BJ (cell line): ENCODE measurements at places on chromosomes 7 and 10.

GRCh38 chr10:101995451-101996063, 60.4 kb downstream of the ARMH3 start:
- no peak for DNase-seq

DNA sequence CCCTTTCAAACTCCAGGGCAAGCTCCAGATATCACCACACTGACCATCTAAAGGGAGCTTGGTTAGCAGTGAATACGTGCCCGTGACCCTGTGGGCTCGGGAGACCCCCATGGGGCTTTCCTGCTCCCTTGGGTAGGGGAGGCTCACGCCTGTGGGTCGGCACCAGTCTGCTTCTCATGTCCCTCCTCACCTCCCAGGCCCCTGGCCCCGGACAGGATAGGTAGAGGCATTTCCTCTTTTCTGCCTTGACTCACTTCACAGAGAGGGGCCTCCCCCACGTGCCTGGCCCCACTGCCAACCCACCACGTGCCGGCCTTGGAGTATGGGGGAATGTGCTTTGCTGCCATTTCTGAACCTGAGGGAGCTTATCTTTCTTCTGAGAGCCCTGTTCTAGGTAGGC, 131.3 kb upstream of the FAM20C start:
- no peak for DNase-seq

DNA sequence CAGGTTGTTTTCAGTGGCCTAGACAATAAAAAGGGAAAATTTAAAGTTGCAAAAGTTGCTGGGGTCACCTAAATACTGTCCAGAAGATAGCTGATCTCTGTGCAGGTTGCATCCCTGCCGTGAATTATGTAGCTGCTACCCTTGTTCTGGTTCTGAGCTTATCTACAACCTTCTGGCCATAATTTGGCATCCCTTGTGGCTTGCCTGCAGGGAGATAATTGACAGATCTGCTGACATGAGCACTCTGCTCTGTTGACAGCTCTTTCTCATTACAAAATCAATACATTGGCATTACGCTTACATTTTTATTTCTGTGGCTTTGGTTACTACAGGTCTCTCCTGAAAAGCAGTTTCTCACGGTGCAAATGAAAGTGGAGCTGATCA, 29.3 kb upstream of the HECTD2 start:
- DNase-seq, result no peak

- no peak for DNase-seq
These were observed 4.7 kb upstream of the IGF2BP3 start for GRCh38 chr7:23474829-23475575.

DNA sequence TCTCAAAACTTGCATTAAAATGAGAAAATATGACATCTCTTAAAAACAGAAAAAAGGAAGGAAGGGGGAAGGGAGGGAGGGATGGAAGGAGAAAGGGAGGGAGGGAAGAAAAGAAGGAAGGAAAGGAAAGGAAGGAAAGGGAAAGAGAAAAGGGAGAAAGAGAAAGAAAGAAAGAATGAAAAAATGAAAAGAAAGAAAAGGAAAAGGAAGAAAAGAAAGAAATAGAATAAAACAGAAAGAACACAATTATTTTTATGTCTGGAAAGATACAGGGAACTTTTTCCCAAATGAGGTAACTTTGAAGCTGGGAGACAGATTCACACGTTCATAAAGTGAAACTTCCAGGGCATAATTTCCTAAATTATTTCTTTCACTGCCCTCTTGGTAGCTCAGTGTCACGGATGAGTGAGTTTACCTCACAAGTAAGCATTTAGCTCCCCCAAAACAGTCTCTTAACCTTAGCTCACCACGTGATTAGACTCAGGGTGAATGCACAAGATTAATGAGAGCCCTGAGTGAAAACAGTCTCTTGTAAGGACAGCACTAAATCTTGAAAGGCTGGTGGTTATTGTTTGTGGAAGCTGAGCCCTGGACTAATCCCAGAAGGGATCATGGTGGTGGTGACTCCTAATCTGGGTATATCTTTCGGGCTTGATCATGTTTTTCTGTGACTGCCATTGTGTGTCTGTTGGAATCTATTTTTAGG, 74.1 kb upstream of the HDAC9 start:
- no peak for DNase-seq

GRCh38 chr7:51647931-51648351, 331.3 kb upstream of the COBL start:
- no peak for DNase-seq

- no peak for DNase-seq
These were observed 111.8 kb downstream of the VIPR2 start for GRCh38 chr7:159032753-159033472.

GRCh38 chr10:24825551-24825950, 101.9 kb upstream of the ARHGAP21 start:
- peak; percentile 24 for DNase-seq

DNA sequence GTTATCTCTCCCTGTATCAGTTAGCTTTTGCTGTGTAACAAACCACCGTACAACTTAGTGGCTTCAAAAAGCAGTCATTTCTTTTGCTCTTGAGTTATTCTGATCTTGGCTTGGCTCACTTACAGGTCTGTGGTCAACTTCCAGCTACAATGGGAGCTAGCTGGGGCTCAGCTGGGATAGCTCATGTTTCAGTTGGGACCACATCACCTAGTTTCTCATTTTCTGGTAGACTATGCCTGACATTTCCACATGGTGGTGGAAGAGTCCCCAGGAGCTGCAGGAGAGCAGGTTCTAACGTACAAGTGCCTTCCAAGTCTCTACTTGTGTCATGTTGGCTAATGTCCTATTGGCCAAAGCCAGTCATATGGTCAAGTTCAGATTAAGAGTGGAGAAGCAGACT, 25.8 kb upstream of the PIP4K2A start:
- DNase-seq, result no peak

GRCh38 chr10:47401874-47402640, 18.0 kb upstream of the ZNF488 start:
- no peak for DNase-seq

GRCh38 chr10:75405598-75406461, 4.3 kb upstream of the ZNF503 start:
- no peak for DNase-seq

DNA sequence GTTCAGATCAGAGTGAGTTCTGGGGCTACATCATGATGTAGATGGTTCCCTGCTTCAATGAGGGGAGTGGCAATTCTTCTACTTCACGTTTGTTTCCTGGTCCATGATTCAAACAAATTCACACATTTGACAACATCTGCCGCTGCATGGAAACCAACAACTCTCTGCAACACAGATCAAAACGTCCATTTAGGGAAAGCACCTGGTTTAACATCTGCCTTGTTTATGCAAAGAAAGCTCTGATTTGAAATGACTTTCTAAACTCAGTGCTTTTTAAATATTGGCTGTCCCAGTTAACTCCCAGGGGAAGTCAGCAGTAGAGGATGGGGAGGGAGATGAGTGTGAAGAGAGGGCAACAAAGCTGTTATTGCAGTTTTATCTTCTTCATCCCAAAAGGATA, 93.8 kb downstream of the GAD2 start:
- DNase-seq, result no peak

DNA sequence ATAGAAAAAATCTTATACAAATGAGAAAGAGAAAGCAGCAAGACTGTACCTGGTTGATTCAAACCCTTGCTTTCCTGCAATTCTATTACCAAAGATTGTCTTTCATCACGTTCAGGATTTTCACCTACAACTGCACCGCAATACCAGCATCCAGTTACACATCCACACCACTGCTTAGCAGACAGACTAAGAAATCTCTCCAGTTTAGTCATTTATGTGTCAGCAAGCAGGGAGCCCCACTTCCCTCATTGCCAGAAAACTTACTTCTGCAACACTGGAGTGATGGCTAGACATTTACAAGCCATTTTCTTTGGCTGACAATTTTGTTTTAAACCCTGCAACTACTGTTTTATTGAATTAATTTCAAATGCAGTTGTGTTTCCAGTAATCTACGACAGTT, 359.6 kb upstream of the MEOX2 start:
- DNase-seq, result no peak

GRCh38 chr7:30136117-30136731, 1.4 kb downstream of the MTURN start:
- no peak for DNase-seq

DNA sequence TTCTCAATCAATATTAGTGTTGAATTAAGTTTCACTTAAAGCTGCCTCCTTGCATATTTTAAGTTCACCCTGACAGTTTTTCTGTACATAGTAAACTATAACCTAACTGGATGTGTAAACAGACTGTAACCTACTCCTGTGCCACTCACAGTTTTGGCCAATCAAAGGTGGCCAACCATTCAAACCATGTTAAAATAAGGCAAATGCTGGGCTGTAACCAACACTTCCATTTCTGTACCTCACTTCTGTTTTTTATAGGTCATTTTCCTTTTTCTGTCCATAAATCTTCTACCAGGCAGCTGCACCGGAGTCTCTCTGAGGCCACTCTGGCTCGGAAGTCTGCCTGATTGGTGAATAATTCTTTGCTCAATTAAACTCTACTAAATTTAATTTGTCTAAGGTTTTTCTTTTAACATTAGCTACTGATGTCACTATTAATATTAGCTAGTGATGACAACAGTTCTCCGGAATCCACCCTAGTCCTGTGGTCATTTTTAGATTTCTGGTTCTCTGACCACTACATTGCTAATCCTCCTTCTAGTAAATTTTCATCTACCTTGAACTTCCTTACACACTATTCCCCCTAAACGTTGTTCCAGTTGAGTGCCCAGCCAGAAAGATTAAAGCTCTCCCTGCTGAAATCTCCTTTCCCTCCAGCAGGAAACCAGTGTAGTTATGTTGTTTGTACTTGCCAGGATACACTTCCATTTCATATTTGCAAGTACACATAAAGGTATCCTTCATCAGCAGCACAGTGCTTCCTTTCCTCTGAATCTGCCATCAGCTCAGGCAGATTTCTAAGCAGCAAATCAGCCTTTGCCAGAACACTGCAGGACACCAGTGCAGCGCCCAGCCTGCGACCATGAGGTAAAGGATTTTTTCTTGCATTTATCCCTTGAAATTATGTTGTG, 18.6 kb upstream of the IFIT2 start:
- DNase-seq, result no peak

GRCh38 chr10:32946108-32946507, 11.9 kb downstream of the ITGB1 start:
- DNase-seq, result no peak
